Inflammatory macrophage treated with lipopolysaccharide for 4 hours (primary cell): ENCODE measurements at places on chromosomes 7 and 10.
A peak's percentile ranks its signal among the peaks of the same experiment; 100 is the strongest.

- no peak for DNase-seq
Measured at GRCh38 chr10:121340271-121340831, 257.9 kb downstream of the FGFR2 start.

DNA sequence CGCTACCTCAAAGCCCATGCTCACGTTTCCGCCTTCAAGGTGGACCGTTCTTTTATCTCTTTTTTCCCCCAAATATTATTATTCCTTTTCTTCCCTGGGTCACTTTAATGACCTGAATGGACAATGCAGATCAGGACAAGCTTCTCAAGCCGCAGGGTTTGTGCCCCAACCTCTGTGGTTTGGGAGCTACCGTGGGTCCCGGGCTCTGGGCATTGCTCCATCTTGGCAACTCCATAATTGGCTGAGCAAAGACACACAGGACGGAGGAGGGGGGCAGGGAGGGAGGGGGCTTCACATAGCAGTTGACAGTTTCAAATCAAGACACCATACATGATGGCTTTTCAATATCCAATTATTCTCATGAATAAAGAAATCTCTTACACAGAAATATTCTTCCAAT, 308.1 kb upstream of the FZD8 start:
- no peak for DNase-seq

DNA sequence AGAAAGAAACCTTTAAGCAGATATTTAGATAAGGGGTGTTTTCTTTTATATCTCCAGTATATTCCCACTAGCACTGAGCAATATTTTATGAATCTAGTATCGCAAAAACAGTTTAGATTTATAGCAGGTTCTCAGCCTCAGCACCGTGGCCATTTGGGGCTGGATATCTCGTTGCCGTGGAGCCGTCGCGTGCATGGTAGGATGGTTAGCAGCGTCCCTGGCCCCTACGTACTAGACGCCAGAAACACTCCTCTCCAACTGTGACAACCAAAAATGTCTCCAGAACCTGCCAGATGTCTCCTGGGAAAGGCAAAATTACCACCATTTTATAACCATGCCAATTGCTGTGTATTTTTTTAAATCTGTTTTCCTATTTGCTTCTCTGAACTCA, 172.9 kb downstream of the CACNB2 start:
- no peak for DNase-seq

GRCh38 chr7:38731215-38731614, 100.0 kb upstream of the AMPH start:
- DNase-seq: no peak

DNA sequence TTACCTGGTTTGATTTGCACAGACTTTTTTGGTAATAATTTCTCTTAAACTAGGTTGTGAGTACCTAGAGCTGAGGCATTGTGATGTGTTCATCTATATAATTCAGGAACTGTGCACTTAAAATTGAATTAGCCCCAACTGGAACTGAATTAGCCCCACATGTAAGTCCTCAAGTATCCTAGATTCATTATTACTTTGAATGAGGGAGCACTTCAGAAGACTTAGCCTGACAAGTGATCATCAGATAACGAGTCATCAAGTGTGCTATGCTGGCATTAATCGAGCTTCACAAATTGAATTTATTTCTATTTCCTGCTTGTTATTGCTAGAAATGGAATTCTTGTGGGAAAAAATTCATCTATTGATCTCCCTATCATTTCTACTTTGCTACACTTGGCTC, 323.4 kb upstream of the SEMA3D start:
- DNase-seq: no peak

- DNase-seq: no peak
Measured at GRCh38 chr7:112162784-112163506, 43.3 kb downstream of the DOCK4 start.

- no peak for DNase-seq
Measured at GRCh38 chr10:122475591-122476332, 14.4 kb downstream of the HTRA1 start.

DNA sequence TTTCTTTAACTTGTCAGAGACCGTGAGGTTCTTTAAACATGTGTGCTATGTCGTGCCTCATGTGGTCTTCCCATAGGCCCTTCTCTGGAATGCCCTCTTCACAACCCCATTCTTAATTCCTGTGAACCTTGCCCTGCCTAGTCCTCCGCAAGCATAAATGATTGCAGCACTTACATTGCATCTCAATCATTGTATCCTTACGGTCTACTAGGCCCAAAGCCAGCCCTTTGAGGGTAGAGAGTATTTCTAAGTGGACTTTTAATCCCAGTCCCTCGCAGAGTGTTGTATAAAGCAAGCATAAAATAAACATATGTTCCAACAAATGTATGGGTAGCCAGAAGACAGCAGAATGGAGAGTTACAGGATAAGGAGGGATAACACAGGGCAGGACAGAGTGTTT, 92.1 kb upstream of the FAM133B start:
- DNase-seq: no peak

- no peak for DNase-seq
Measured at GRCh38 chr10:44264244-44264643, 120.7 kb downstream of the CXCL12 start.

DNA sequence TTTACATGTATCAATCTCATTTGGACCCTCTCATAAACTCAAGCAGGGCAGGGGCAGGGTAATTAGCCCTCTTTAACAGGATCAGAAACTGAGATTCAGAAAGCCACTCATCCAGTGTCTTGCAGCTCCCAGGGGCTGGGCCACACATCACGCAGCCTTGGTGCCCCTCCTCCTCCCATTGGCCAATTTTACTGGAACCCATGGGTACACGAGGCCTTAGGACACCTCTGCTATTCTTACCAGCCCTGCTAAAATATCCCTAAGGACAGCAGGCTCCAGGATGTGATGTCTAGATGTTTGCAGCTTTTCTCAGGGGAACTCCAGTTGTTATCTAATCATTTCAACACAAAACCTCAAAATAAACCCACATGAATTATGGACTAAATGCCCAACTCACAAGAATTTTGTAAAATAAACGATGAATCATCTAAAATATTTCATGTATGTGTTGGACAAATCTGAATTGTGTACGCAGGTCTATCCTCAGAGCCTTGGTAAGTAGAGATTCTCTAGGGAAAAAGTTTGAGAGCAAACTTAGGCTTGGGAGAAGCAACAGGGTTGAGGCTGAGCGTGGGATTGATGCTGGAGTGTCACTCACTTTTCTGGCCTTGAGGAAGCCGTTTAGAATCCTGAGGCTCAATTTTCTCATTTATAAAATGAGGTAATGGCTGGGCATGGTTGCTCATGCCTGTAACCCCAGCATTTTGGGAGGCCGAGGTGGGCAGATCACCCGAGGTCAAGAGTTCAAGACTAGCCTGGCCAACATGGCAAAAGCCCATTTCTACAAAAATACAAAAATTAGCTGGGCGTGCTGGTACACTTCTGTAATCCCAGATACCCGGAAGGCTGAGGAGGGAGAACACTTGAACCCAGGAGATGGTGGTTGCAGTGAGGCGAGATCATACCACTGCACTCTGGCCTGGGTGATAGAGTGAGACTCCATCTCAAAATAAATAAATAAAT, 69.7 kb upstream of the TNS3 start:
- DNase-seq: peak; percentile 56

DNA sequence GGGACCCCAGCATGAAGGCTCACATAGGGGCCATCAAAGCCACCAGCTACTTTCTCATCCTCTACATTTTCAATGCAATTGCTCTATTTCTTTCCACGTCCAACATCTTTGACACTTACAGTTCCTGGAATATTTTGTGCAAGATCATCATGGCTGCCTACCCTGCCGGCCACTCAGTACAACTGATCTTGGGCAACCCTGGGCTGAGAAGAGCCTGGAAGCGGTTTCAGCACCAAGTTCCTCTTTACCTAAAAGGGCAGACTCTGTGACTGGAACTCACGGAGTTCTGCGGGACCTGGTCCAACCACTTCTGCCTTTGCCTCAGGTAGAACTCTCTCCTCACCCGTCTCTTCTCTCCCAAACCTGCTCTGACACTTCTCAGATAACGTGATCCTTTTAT, 945 bp downstream of the TAS2R40 start:
- peak; percentile 89 for DNase-seq

- DNase-seq: no peak
Measured at GRCh38 chr7:13874783-13875182, 114.7 kb downstream of the ETV1 start.

DNA sequence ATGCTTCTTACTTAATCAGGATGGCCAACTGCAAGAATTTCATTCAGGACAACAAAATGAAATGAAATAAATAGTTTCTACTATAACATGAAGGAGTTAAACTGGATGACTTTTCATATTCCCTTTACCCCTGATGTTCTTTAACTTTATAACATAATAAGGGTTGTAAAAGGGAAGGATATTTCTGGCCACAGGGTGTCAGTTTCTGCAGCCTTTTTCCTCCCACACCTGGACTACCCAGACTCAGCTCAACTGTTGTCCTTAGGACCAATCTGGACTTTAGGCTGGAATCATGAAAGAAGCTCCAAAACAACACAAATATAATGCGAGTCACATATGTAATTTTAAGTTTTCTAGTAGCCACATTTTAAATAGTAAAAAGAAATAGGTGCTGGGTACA, 43.4 kb downstream of the PRPS1L1 start:
- DNase-seq: no peak

GRCh38 chr7:121610243-121610642, 214.1 kb upstream of the FAM3C start:
- DNase-seq: no peak

- no peak for DNase-seq
Measured at GRCh38 chr7:960269-960871, 5.9 kb upstream of the ADAP1 start.

DNA sequence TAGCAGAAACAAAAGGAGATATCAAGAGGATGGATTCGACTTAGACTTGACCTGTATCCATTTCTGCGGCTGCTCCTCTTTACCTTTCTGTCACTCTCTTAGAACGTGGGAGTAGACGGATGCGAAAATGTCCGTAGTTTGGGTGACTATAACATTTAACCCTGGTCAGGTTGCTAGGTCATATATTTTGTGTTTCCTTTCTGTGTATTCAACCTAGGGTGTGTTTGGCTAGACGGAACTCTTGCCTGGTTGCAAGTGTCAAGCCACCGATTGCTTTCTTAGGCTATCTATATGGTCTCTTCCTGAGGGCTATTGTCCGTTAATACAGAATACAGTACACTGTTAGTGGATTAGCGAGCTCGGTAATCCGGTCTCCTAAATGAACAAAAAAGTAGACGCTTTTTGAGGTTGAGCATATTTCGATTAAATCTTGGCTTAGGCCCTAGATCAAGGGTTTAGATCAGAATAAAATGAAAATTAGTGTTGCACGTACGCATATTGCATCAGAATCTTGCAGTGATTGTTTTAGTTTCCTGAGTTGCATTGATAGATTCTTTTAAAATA, 1.2 kb downstream of the PTEN start:
- DNase-seq: no peak

DNA sequence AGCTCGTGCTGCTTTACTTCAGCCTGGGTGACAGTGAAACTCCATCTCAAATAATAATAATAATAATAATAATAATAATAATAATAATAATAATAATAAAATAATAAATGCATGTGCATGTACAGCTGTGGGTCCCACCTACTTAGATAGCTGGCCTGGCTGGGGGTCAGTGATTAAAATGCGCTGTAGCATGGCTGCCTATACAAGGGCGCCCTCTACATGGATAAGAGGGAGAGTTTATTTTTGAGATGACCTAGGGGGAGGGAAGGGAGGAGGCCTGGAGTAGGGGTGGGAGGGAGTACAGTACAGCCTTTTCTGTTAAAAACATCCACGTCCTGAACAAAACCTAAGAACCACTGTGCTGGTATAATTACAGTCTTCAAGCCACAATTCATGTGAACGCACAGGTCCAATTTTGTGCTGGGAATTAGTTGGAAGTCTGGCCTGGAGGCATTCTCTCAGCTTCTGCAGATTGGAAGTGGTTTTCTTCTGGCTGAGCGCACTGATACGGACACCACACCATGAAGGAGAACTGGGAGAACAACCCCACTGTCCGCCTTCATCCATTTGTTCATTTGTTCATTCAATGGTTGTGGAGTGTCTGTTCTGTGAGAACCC, 146.5 kb downstream of the TMEM178B start:
- DNase-seq: no peak

- DNase-seq: no peak
Measured at GRCh38 chr10:112227331-112227987, 43.9 kb upstream of the GPAM start.

DNA sequence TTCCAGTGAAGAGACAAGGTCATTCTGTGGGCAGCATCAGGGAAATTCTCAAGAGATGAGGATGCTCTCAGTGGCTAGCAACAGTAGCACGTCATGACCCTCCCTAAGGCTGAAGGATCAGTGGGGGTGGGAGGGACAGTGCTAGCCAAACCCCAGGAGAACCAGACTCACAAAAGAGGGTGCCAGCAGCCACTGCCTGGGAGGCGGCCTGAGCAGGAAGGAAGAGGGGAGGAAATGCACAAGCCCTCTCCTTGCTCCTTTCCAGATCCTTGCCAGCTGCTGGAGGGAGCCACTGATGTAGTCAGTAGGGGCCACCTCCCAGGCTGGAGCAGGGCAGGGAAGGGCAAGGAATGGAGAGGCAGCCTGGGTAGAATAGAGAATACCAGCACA, 302.7 kb downstream of the RPS24 start:
- DNase-seq: no peak

GRCh38 chr10:74056050-74056818, 58.3 kb downstream of the VCL start:
- DNase-seq: peak; percentile 44

DNA sequence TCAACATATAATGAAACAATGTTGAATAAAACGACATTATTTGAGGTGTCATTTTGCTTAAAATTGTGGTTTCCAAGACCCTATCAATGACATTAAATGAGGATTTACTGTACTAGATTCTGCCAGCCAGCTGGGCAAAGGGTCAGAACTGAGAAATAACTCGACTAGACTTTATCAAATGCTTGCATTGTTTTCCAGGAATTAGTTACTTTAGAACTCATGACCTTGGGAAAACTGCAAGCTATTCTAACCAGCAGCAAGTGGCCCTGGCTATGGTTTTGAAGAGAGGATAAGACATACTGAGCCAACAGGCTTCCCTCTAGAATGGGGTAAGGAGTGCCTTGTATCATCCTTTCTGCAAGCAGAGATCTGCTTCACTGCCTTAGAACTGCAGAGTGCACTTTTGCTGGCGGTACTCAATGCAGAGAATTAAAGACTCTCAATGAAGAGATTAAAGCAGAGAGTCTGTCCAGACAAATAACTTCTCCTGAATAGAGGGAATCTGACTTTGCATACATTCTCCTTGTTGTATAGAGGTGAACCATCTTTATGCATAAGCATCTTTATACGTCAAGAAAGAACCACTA, 281.5 kb downstream of the ARL4A start:
- DNase-seq: no peak

DNA sequence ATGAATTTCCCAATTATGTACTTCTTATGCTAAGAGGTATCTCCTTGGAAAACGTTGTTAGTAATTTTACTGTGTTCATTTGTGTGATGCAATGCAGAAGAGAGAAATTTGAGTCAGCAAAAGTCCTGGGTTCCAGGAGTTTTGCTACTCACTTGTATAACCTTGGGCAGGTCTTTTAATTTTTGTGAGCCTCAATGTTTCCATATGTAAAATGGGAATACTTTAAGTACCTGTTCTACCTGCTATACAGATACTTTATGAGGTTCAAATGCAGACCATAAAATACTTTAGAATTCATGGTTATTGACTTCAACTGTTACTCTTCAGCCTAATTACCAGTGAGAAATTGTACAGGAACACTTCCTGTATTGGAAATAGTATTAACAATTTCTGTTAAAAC, 185.5 kb downstream of the MLLT10 start:
- DNase-seq: no peak
